KBM-7 (cell line): ENCODE measurements at places on chromosomes 2 and 18.

- DNase-seq: no peak
Observed at GRCh38 chr2:112087346-112088020, 32.4 kb downstream of the TMEM87B start.

GRCh38 chr2:106789185-106789584, 96.8 kb downstream of the ST6GAL2 start:
- peak; percentile 35 for DNase-seq

DNA sequence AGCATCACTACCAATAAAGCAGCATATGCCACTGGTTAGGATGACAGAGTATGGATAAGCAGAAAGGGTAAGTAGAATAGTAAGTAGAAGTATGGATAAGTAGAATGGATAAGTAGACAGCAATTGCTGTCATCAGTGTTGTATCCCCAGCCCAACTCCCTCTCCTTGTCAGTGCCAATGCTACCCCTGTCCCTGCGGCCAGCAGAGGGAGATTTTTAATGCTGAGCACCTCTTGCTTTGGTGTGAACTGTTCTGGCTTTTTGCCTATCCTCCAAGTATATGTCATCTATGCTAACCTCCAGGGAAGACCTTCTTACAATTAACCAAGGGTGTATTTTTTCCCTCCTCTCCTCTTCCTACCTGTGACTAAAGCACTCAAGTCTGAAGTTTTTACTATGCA, 136.7 kb upstream of the SPHKAP start:
- DNase-seq: peak; percentile 2

- no peak for DNase-seq
Observed at GRCh38 chr2:188529710-188530109, 238.0 kb downstream of the GULP1 start.

- DNase-seq: peak; percentile 75
Observed at GRCh38 chr18:48475635-48476549, 62.9 kb upstream of the CTIF start.
